A549 treated with CpdA at 1 μM for 4 hours (cell line): ENCODE measurements at places on chromosomes 5 and 9. TPM values are rescaled to one million over a fixed set of nuclear protein-coding genes. Genes with fewer than 3 reads are reported as not detected.

SNAPC4 gene
- 11.8 to 14.6 TPM (median 13.2 TPM) in 5 replicates for total RNA-seq

CDC25C gene
- total RNA-seq: 10.5 to 13.4 TPM (median 12.5 TPM) in 5 replicates

NPDC1 gene
- total RNA-seq: 36.7 to 87.5 TPM (median 78.6 TPM) in 5 replicates

DNAH5 gene
- total RNA-seq: 0.78 to 1.4 TPM (median 1.1 TPM) in 5 replicates

PCDHGA7 gene
- total RNA-seq: 0.72 to 1.3 TPM (median 0.96 TPM) in 5 replicates

ADAMTS12 gene
- 6.5 to 8.6 TPM (median 7.4 TPM) in 5 replicates for total RNA-seq

CATSPER3 gene
- 0.21 to 0.59 TPM (median 0.41 TPM) in 5 replicates for total RNA-seq

LCN9 gene
- total RNA-seq: not detected in 5 replicates

PCDHGC4 gene
- total RNA-seq: 0.02 to 0.15 TPM (median 0.05 TPM) in 3 of 5 replicates, not detected in the others

NOTCH1 gene
- 8.7 to 12.2 TPM (median 10.8 TPM) in 5 replicates for total RNA-seq

ANKRD55 gene
- 0.03 to 0.09 TPM in 2 of 5 replicates, not detected in the others for total RNA-seq

TTC23L gene
- 0.22 TPM in 1 of 5 replicates, not detected in the others for total RNA-seq

PAEP gene
- total RNA-seq: 0.14 to 0.27 TPM (median 0.21 TPM) in 3 of 5 replicates, not detected in the others

SLC6A7 gene
- 0.01 to 0.07 TPM in 2 of 5 replicates, not detected in the others for total RNA-seq

FOXD4L4 gene
- total RNA-seq: 0.08 TPM in 2 of 5 replicates, not detected in the others

SPIN1 gene
- 33.0 to 43.2 TPM (median 38.5 TPM) in 5 replicates for total RNA-seq

OTP gene
- total RNA-seq: 0.06 to 0.14 TPM (median 0.10 TPM) in 4 of 5 replicates, not detected in the other

NTNG2 gene
- total RNA-seq: 1.8 to 5.9 TPM (median 2.8 TPM) in 5 replicates

TNFSF15 gene
- 0.26 to 0.41 TPM (median 0.37 TPM) in 5 replicates for total RNA-seq

ARHGEF39 gene
- total RNA-seq: 12.3 to 19.6 TPM (median 18.5 TPM) in 5 replicates

FBN2 gene
- total RNA-seq: 12.7 to 18.5 TPM (median 17.3 TPM) in 5 replicates

GDNF gene
- total RNA-seq: 0.02 to 0.06 TPM (median 0.03 TPM) in 3 of 5 replicates, not detected in the others

MED7 gene
- total RNA-seq: 13.8 to 21.1 TPM (median 16.4 TPM) in 5 replicates

FOXD4L5 gene
- total RNA-seq: 0.05 to 0.12 TPM (median 0.06 TPM) in 3 of 5 replicates, not detected in the others

OBP2B gene
- not detected in 5 replicates for total RNA-seq

WNT8A gene
- not detected in 5 replicates for total RNA-seq

F12 gene
- total RNA-seq: 13.4 to 26.6 TPM (median 21.8 TPM) in 5 replicates

PSAT1 gene
- 162 to 201 TPM (median 183 TPM) in 5 replicates for total RNA-seq

MLANA gene
- not detected in 5 replicates for total RNA-seq

CENPH gene
- total RNA-seq: 24.3 to 29.3 TPM (median 27.5 TPM) in 5 replicates

PCDHB15 gene
- total RNA-seq: 0.05 to 0.07 TPM (median 0.06 TPM) in 4 of 5 replicates, not detected in the other

ACOT12 gene
- 0.08 TPM in 1 of 5 replicates, not detected in the others for total RNA-seq

CCDC192 gene
- not detected in 5 replicates for total RNA-seq

SLC1A1 gene
- 1.3 to 1.7 TPM (median 1.5 TPM) in 5 replicates for total RNA-seq

JAK2 gene
- 2.1 to 3.5 TPM (median 3.0 TPM) in 5 replicates for total RNA-seq

S1PR3 gene
- total RNA-seq: 30.2 to 34.4 TPM (median 32.3 TPM) in 5 replicates

PLPPR1 gene
- total RNA-seq: not detected in 5 replicates

CDH10 gene
- 0.22 to 0.32 TPM (median 0.30 TPM) in 5 replicates for total RNA-seq

ANKRD33B gene
- total RNA-seq: 10.0 to 11.2 TPM (median 10.9 TPM) in 5 replicates

PCDHA12 gene
- 2.5 to 2.9 TPM (median 2.5 TPM) in 5 replicates for total RNA-seq

FAM221B gene
- not detected in 5 replicates for total RNA-seq

SNX24 gene
- total RNA-seq: 19.0 to 22.9 TPM (median 21.1 TPM) in 5 replicates

TTC1 gene
- 66.2 to 78.4 TPM (median 67.0 TPM) in 5 replicates for total RNA-seq

PCA3 gene
- total RNA-seq: not detected in 5 replicates

ADCY2 gene
- not detected in 5 replicates for total RNA-seq

TPRN gene
- 5.6 to 11.1 TPM (median 10.3 TPM) in 5 replicates for total RNA-seq

FAT2 gene
- 0.01 TPM in 1 of 5 replicates, not detected in the others for total RNA-seq

MRPS2 gene
- total RNA-seq: 101 to 134 TPM (median 128 TPM) in 5 replicates
